ENCODE measurements at places on chromosomes 11 and 22.

DNA sequence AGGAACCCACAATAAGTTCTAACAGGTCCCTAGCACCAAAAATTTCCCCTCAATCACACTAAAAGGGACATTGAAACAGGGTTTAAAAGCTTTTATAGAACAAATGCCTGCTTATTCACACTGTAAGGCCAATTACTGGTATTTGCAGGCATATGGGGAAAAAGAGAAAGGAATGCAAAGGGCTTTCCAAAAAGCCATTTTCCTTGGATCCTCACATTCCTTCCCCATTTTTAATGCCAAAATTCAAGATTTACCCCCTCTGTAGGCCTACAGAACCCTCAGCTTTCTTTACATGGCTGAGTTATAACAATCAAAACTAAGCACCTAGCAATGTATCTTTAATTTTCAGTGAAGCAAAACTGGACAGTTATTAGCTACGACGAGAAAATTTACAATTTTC lies 102.0 kb downstream of the SBF2 start:
- no peak for DNase-seq

DNA sequence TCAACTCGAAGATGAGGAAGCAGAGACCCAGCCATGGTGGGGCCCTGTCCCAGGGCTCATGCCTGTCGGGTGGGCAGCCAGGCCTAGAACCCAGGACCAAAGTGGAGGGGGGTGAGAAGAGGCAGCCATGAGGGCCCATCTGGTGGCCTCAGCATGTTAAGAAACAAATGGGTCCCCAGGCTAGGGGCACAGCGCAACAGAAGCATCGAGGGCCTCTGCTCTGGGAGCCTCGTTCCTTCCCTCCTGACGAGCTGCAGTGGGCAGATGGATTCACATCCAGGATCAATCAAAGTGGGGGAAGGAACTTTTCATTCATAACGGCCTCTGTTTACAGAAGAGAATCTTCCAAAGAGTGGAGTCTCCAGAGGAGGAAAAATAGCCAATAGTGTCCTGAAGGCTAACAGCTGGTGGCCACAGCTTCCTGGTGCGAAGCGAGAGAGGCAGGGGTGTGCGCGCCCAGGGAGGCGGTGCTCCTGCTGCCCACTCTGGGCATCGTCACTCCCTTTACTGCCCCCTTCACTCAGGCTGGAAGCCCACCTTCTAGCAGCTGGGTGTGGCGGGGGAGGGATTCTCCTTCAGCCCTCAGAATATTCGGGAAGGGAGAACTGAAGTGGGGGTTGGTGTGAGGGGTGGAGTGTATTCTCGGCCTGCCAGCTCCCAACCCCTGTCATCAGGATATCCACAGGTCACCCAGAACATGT lies 4.3 kb downstream of the CBX7 start:
- DNase-seq: no peak

DNA sequence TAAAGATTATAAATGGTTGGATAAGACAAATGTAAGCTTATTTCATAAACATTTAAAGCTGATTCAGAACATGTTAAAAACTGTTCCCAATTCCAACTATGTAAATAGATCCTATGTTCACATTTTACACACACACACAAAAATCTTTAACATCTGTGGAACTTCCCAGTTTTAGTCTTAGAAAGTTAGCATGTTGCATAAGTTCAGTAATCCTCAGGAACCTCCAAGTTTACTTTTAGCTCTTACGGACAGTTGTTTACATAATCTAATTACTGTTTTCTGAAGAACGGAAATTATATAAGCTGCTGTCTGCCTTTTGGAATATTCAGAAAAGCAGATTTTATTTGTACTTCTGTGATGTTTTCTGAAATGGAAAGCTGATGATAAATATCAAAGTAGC lies 53.3 kb downstream of the PANX1 start:
- DNase-seq: no peak

DNA sequence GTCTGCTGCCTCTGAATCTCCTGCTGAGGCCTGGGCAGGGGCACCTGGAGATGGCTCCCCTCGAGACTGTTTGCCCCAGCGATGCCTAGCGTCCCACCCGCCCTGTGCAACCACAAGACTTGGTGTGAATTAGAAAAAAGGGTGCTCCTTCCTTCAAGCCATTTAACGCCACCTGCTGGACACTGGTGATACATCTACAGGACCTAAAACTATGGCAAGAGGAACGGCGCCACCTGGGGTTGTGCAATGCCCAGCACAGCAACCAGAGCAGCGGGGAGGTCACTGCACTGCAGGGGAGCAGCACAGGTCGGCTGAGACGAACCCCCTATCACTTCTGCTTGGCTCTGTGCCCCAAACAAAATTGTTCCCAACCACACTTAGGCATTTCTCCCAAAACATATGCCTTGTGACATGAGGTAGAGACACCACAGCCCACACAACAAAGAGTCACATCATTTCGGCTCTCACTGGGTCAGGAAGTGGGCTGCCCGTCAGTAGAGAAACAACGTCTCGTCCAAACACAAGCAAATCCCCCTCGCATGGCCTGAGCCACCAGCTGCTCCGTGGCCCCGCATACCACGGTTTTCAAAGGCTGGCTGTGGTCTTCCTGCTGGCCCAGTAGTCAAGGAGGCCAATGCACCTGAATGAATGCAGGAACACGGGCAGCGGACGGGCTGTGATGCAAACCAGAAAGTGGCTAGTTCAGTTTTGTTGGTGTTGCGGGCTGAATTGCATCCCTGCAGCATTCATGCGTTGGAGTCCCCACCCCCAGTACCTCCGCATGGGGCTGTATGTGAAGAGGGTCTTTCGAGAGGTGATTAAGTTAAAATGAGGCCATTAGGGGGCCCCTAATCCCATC lies 171.9 kb downstream of the SHANK2 start:
- DNase-seq: peak; percentile 1

DNA sequence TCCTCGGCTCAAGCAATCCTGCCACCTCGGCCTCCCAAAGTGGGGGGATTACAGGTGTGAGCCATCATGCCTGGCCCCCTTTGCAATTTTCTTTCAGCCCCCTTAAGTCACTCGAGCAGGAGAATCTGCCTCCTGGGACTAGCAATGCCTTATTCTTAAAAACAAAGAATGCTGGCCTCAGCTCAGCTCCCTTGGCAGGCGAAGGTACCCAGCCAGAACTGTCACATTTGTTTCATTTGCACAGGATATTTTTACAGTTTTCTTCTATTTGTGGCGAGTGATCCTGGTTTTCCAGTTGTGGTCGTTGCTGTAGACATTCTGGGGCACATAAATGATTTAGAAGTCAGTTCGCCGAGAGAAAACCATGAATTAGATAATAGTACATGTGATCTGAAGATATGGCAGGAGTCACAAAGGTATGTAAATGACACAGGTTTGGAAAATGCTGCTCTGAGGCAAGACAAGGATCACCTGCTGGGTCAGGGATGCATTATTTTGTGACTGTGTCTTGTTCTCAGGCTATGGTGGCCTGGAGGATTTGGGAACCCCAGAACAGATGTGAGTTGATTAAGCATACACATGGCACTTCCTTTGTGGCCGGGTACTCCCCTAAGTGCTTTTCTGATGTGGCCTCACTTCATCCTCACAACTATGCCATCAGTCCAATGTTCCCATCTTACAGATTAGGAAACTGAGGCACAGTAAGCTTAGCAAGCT lies 51.2 kb upstream of the SLC22A12 start:
- no peak for DNase-seq

- DNase-seq: no peak
Measured at GRCh38 chr11:2794046-2794967, 91.3 kb downstream of the CDKN1C start.

- DNase-seq: no peak
Measured at GRCh38 chr11:117759305-117759704, 37.7 kb downstream of the DSCAML1 start.

GRCh38 chr11:60862171-60862570 lies 5.2 kb upstream of the ZP1 start:
- no peak for DNase-seq
